ENCODE measurements at places on chromosomes 1 and 21. TPM values are rescaled to one million over a fixed set of nuclear protein-coding genes. Genes with fewer than 3 reads are reported as not detected.

DNA sequence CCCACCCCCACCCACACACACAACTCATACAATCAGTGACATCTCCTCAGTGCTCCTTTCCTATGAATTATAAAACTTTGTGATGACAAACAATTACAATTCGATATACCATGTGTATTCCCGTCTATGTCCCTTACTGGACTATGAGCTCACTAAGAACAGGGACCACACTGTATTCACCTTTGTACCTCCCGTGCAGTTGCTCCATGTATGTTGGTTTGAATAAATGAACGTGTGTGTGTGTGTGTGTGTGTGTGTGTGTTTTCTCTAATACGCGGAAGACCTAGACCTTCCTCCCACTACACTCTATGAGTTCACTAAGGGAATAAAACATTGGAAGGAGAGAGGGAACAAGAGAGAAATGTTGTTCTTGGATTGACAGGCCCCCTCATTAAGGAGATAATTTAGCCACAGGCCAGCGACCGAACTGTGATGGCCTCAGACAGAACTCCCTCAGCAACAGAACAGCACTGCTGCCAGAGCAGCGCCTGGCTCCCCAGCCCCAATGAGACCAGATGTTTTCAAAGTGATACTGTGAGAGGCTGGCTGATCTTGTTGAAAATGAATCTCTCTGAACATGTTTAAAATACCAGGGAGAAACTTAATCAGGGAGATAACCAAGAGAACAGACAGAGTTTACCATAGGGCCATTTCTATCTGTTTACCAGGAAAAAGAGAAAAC, 21.7 kb downstream of the BCAR3 start:
- no peak for DNase-seq

DNA sequence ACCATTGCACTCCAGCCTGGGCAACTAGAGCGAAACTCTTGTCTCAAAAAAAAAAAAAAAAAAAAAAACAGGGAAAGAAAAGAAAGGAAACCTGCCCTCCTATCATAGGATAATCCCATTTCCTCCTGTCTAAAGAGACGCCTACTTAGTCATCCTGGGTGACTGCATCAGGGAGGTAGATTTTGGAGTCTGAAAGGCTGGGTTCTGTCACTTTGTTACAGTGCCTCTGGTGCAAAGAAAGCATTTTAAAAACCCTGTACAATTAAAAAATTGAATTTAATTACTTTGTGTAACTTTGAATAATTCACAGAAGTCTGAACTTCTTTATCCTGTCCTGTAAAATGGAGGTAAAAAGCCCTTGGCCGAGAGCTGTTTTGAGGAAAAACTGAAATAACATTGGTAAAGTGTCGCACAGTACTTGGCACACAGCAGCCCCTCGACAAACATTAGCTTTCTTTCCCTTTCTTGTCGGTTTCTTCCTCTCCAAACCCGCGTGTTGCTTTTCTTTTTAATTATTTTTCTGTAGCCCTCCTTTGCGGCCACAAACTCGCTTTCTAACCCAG, 657 bp upstream of the HDAC1 start:
- DNase-seq = no peak

DNA sequence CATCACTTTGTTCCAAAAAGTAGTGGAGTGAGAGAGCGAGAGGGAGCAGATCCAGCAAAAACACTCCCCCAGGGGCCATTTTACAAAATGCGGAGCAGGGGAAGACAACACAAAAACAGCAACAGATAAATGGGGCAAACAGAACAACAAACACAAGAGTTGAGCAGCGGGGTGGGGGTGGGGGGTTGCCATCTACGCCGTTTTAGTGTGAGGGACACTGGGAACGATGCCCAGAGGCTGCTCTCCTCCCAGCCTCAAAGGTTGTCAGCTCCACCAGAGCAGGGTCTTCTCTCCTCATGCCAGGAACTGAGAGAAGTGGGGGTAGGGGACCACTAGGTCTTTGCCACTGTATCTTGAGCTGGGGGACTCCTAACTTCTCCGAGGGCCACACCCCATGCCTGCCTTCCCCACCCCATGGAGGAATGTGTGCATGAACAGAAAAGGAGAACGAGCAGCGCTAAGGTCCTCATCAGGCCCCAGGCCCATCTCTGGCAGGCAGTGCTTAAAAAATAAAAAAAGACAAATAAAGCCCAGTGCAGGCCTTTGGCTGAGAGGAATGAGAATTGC, 1.3 kb upstream of the PBXIP1 start:
- no peak for DNase-seq

CEP350 gene
- total RNA-seq = 28.5 TPM

- DNase-seq = no peak
Measured at GRCh38 chr1:75172556-75172955, 38.4 kb downstream of the LHX8 start.

DNA sequence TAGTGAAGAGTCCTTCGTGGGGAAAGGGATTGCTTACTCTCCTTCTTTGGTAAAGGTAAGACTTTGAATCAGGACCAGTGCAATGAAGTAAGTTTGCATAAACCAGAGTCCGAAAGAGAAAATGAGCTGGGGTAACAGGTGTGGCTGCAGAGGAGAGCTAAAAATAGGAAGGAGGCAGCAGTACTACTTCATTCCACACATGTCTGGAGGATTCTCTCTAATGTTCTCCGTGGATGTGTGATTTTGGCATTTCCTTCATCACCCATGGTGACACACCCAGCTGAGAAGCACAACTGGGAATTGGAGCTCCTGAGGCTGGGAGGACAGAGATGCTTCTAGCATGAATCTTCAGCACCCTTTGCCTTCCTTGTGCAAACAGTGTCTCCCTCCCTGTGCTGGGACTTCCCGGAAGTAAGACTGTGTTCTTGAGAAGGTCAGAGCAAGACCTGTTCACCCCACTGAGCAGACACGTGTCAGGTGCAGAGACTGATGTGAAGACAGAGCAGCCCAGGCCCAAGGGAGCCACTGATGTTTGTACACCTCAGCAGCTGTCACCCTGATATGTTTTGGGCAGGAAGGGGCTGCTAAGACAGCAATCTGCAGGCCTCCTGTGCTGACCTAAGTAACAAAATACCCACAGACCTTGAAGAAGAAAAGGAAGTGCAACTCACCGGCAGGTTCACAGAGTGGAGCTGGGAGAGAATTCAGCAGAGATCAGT, 13.3 kb downstream of the FCRL1 start:
- no peak for DNase-seq

DNA sequence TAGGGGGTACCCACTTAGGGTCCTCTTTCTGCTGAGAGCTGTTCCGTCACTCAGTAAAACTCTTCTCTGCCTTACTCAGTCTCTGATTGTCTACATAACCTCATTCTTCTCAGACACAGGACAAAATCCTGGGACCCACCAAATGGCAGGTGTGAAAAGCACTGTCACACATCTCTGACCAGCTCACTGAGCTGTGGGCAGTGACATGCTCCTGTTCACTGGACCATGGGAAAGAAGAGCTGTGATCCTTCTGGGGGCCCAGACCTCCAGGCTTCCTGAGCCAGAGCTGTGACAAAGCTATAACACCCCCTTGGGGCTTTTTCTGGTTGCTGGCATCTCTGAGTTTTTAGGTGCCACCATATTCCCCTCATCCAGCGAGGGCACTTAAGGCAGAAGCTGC, 115.7 kb downstream of the NTPCR start:
- no peak for DNase-seq

DNA sequence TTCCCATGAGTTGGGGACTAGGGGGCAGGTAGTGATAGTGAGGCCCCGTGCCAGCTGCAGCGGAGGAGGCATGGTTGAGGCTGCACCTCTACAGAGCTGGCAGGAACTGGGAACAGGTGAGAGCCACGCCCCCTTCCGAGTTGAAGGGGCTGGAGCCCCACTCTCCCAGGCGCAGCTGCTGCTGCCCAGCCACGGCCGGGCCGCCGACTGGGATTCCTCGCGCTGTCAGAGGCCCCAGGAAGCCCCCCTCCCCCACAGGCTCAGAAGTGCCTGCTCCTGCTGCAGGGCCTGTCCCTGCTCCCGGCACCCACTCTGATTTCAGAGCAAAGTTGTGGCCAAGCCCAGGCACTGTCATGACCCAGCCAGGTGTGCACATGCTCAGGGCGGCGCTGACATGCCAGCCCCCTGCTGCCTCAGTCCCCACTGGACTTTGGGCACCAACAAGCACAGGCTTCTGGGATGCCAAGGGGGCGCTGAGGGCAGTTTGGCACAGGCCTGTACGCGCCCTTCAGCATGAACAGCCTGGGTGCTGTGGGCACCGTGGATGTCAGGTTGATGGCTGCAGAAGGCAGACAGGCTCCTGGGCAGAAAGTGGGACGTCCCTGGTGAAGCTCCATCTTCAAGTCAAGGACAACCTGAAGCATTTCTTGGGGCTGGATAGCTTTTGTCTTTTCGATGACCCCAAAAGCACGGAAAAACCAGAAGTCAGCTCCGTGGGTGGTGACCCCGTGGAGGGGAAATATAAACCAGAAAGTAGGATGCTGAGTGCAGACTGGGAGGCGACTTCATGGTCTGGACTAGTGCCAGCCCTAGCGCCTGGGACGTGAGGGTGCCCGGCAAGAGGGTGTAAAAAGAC, 121.5 kb downstream of the SIM2 start:
- DNase-seq = no peak

DNA sequence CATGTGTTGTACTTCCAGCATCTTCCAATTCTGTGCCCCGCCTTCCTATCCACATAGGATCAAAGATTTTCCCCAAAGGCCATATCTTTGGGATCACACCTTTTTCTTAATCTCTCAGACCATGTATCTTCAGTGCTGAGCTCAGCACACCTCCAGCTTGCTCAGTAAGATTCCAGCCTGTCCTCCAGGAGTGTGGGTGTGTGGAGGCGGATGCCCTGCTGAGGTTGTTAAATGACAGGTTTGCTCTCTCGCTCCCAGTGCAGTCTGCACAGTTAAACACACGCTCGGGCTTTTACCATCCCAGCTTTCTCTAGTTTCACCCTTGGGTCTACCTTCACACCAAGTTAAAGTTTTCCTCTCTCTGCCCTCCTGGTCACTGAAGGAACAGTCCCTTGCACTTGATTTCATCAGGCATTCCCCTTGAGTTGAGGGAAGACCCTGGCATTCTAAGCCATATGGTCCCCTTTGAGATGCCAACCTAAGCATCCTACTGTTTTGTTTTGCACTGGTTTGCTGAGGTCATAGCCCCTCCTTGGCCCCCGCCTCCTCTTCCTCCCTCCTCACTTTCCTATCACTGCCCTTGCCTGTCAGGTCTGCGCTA, 13.7 kb downstream of the MYOG start:
- DNase-seq = no peak

- DNase-seq = no peak
Measured at GRCh38 chr1:100037656-100037926, 67.8 kb downstream of the SLC35A3 start.

- DNase-seq = no peak
Measured at GRCh38 chr1:21292984-21293536, 2.8 kb upstream of the ECE1 start.

CYP4X1 gene
- under 0.01 TPM for total RNA-seq

FGR gene
- 17.9 TPM for total RNA-seq

DNA sequence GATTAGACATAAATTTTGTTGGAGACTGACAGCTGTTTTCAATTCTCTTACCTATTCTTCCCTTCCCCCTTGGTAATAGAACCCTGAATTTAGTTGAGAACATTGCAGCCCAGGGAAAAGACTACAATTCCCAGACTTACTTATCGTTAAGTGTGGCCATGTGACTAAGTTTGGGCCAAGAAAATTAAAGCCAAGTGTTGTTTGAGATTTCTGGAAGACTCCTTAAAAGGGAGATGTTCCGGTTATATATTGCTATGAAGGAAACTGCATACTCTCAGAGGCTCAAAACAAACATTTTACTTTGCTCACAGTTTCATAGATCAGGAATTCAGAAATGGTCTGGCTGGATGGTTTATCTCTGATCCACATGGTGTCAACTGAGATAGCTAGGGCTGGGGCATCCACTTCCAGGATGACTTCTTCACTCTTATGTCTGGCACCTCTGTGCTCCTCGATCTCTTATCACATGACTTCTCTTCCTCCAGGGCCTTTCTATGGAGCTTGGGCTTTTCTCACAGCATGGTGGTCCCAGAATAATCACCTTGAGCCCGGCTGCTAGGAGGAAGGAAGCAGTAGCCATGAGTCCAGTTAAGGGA, 22.4 kb upstream of the CD34 start:
- no peak for DNase-seq

VCAM1 gene
- total RNA-seq = 11.3 TPM

GRCh38 chr1:41615316-41615715, 130.8 kb upstream of the EDN2 start:
- DNase-seq = no peak

GRCh38 chr1:57544345-57544744, 120.5 kb upstream of the DAB1 start:
- no peak for DNase-seq

PGLYRP3 gene
- not detected for total RNA-seq

DNA sequence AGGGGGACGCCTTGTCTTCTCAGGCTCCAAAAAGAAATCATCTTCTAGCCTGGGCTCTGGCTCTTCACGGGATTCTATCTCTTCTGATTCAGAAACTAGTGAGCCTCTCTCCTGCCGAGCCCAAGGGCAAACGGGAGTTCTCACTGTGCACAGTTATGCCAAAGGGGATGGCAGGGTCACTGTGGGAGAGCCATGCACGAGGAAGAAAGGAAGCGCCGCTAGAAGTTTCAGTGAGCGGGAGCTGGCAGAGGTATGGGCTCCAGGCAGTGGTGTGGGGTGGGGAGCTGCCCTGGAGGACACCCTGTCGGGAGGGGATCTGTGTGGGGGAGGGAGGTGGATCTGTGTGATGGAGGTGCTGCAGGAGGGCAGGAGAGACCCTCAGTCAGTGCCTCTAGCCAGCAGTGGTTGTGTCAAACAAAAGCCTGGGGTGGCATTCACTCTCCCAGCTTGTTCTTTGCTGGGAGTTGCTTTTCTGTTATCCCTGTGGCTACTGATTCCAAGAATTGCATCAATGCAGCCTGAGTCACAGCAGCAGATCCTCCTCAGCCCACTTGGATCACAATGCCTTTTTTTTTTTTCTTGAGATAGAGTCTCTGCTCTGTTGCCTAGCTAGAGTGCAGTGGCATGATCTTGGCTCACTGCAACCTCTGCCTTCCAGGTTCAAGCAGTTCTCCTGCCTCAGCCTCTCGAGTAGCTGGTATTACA, 21.8 kb downstream of the KDM4A start:
- no peak for DNase-seq

LENEP gene
- not detected for total RNA-seq

DNA sequence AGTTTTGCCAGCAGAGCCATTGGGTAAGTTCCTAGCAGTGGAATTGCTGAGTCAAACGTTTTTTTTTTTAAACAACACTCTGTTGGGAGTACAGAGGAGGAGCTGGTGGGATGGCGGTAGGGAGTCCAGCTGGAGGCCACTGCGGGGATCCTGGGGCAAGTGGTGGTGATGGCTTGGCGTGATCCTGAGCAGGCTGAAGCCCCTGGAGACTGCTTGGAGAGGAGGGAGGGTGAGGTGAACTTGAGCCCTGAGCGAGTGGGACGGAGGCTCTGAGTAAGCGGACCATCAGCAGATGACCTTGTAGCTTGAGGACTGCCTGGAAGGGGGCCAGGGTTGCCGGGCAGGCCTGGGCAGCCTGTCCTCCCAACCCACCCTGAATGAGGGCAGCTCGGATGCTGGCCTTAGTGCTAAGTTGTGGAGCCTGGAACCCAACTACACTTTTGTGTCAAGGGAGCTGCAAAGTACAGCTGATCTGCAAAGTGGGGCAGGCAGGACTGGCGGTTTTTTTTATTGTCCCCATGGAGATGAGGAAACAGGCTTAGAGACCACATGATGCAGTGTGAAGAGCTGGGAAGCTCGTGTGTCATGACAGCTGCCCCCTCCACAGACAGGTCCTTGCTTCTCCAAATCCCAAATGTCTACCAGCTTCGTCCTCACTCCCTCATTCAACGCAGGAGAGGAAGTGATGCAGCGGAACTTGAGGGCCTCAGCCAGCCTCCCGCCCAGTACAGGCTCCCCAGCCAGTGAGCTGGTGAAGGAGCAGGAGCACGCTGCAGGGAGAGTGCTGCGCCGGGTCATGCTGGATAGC, 20.2 kb downstream of the MRPL37 start:
- peak; percentile 52 for DNase-seq

Data from uterus (tissue), 4 donors.